Globus pallidus (tissue), 1 donor: ENCODE measurements at places on chromosomes 5 and 9.
A peak's percentile ranks its signal among the peaks of the same experiment; 100 is the strongest.

DNA sequence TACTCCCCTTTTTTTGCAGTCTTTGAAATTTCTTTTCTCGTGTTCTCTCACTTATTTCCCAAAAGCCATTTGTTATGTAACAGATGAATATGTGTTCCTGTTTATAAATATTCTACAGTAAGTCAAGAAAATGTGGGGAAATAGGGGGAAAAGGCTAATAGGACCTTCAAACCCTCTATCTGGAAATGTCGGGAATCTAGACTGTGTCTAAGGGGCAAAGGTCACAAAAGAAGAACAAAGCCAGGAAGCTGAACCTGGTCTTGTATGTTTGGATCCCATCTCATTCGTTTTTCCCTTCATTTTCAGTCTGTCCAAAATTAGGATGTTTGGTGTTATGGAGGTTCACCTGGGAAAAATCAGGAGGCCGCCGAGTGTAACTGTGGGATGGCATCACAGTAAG lies 490.3 kb downstream of the NR2F1-AS1 start:
- no peak for DNase-seq

DNA sequence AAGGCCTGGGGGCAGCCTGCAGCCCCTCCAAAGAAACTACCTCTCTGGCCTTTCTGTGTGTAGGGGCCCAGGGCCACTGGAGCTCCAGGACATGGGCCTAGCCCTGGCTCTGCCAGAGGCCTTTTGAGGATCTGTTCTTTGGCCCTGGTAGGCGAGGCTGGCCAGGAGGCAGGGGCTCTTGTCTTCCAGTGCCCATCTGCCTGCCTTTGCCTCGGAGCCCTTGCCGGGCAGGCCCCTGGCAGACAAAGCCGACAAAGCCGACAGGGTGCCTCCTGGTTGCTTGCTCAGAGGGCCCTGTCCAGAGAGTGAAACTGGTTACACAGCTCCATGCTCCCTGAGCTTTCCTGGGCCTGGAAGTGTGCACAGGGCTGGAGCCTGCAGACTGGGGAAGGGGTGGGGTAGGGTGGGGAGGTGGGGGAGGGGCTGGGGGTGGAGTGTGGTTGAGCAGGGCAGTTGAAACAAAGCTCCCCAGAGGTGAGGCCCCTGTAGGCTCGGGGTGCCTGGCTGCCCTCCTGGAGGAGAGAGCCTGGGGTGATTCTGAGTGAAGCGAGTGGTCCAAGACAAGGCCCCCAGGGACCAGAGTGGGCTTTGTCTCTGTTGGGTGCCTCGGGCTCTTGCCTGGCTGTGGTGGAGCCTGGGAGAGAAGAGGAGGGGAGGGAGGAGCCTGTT lies 29.3 kb downstream of the PTPA start:
- peak; percentile 61 for DNase-seq

GRCh38 chr9:137463931-137464290 lies 4.8 kb upstream of the NSMF start:
- DNase-seq = no peak

DNA sequence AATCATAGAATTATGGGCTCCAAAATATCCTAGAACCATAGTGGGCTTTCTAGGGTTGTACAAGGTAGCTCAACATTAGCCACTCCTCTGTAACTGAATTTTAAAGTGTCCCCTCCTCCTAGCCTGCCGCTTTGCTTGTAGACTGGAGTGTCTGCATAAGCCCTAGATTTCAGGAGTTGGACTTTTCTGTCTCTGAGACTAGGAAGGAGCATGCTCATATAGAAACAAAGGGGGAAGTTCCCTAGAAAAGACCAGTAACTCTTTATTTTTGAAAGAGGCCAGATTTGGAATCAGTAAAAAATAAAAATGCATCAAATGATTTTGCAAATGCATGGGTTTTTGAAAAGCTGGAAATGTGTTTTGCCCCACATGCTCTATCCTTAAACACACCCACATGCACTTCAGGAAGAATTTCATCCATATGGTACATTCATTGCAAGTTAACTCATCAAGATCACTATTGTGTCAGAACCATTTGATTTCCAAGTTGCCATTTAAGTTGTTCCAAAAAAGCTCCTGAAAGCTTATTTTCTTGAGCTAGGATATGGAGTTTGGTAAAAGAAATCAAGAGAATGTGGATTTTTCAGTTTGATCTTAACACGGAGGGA lies 121.0 kb upstream of the NR3C1 start:
- DNase-seq = no peak

GRCh38 chr5:168088410-168089173 lies 202.9 kb upstream of the WWC1 start:
- DNase-seq = no peak

DNA sequence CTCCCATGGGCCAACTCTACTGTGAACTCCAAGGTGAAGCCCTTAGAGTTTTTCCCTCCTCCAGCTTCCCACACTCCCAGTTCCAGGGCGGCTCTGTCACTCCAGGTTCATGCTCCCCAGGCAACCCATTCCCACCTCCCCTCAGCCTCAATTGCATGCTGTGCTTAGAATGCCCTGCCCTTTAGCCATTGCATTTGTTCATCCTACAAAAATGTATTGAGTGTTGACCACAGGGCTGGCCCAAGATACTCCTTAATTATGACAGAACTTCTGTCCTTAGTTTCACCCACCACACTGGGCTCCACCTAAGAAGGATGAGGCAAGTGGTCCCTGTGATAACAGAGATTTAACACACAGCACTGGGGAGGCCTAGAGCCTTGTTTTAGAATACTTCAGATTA lies 236.1 kb downstream of the ADAMTSL1 start:
- DNase-seq = no peak

- no peak for DNase-seq
Measured at GRCh38 chr5:31786090-31786631, 147.2 kb downstream of the PDZD2 start.

- DNase-seq = no peak
Measured at GRCh38 chr5:136062366-136063274, 33.8 kb downstream of the TGFBI start.

GRCh38 chr9:93637886-93638285 lies 61.5 kb downstream of the PHF2 start:
- DNase-seq = no peak

- peak; percentile 66 for DNase-seq
Measured at GRCh38 chr5:989961-990530, 18.6 kb upstream of the NKD2 start.

GRCh38 chr9:93292664-93293328 lies 108.9 kb downstream of the WNK2 start:
- no peak for DNase-seq

DNA sequence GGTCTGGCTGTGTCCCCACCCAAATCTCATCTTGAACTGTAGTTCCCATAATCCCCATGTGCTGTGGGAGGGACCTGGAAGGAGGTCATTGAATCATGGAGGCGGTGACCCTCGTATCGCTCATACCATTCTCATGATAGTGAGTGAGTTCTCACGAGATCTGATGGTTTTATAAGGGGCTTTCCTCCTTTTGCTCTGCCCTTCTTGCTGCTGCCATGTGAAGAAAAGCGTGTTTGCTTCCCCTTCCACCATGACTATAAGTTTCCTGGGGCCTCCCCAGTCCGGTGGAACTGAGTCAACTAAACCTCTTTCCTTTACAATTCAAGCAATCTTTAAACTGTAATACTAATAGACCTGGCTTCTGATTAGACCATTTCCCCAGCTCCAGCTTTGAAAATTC lies 92.2 kb upstream of the SARDH start:
- no peak for DNase-seq
